ENCODE measurements at places on chromosomes 5 and 9.

DNA sequence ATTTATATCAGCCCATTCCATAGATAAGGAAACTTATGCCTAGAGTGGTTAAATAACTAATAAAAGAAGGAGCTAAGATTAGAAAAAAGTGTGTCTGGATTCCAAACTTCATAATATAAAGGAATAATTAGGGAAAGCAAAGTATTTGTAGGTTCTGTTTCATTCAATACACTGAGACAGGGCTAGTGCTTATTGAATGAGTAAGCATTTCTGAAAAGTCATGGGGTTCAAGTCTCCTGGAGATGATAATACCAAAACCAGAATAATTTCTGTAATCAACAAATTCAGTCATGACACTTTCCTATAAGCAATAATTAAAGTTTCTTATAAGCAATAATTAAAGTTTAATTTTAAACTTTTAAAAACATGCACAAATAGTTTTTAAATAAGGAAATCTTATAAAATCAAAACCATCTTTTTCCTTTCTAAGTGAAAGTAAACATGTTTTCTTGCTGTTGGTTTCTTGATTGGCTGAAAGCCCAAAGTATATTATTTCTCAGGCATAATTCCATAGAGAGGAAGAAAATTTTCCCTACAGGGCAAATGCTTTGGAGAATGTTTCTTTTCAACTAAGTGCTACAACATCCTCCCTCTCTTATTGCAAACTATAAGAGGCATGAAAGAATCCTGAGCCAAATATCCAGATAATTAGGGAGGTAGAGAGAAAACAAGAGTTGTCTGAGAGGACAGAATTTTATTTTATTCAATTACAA, 510.2 kb downstream of the PRELID2 start:
- no peak for DNase-seq

- no peak for DNase-seq
Observed at GRCh38 chr5:144421411-144421810, 250.7 kb downstream of the KCTD16 start.

DNA sequence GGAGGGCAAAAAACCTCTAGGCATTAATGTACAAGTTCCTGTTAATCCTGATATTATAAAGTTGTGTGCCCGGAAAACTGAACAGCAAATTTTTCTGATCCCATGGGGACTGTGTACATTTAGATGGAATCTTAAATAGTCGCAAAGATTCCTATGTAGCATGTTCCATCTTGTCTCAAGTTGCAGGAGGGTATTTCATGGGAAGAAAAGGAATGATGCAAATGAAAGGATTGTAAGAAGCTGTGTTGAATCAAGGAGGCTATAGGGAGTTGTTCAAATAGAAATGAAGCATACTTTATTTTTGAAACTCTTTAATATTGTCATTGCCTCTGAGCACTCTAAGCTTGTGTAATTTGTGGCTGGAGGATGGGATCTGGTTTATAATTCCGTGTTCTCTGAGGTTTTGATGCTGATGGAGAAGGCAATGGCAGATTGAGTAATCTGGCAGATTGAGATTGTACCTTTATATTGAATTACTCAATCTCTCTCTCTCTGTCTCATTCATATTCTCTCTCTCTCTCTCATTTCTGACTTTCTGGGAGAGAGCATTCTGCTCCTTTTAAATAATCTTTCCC, 288.5 kb downstream of the OSTF1 start:
- DNase-seq = no peak

GRCh38 chr5:143201589-143201988, 201.9 kb downstream of the NR3C1 start:
- no peak for DNase-seq

- DNase-seq = no peak
Observed at GRCh38 chr9:99602854-99603253, 218.8 kb upstream of the NR4A3 start.

- DNase-seq = no peak
Observed at GRCh38 chr5:73950441-73950873, 324.5 kb downstream of the ARHGEF28 start.

DNA sequence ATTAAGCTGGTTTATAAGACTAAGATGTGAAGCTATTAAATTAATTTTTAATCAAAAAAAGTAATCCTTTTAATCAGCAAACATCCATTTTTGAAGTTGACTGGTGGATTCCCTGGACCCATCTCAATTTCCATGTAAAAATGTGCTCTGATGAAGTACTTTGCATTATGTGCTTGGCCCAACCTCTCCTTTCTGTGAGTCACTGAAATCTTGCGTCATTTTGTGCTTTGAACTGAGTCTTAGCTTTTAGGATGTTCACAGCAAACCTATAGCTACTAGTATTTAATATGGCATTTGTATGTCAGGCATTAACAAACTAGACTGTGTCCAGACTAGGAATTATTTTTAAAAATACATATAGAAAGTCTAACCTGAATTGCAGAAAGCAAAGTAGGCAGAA, 55.0 kb upstream of the CDH12 start:
- no peak for DNase-seq

GRCh38 chr9:81754245-81754644, 64.9 kb upstream of the TLE1 start:
- no peak for DNase-seq

- no peak for DNase-seq
Observed at GRCh38 chr5:53642061-53642460, 81.6 kb downstream of the NDUFS4 start.

GRCh38 chr9:133396952-133397351, 20.8 kb downstream of the STKLD1 start:
- DNase-seq = no peak

GRCh38 chr9:20980832-20981455, 50.5 kb downstream of the HACD4 start:
- DNase-seq = no peak

DNA sequence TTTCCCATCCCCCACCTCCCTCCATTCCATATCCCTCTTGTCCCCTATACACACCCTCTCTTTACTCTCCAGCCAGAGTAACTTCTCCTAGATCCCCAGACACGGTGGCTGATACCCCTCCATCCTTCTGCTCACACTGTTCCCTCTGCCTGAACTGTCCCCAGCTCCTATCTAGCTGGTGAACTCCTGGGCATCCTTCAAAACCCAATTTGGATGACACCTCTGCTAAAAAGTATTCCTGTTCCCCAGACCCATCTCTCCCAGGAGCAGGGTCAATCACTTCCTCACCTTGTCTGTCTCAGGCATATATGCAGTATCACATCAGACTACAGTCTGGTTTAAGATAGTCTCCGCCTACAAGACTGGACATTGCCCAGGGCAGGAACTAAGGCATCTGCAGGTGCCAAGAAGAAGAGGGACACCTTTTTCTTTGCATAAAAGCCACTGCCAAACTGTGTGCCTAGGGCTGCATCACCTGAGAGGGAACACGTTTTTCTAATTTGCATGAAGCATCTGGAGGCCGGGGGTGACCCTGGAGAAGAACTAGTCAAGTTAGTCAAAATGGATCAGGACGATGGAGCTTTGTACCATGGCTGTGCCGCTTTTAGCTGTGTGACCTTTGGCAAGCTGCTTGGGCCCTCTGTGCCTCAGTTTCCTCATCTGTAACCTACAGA, 27.1 kb downstream of the NR5A1 start:
- DNase-seq = no peak

DNA sequence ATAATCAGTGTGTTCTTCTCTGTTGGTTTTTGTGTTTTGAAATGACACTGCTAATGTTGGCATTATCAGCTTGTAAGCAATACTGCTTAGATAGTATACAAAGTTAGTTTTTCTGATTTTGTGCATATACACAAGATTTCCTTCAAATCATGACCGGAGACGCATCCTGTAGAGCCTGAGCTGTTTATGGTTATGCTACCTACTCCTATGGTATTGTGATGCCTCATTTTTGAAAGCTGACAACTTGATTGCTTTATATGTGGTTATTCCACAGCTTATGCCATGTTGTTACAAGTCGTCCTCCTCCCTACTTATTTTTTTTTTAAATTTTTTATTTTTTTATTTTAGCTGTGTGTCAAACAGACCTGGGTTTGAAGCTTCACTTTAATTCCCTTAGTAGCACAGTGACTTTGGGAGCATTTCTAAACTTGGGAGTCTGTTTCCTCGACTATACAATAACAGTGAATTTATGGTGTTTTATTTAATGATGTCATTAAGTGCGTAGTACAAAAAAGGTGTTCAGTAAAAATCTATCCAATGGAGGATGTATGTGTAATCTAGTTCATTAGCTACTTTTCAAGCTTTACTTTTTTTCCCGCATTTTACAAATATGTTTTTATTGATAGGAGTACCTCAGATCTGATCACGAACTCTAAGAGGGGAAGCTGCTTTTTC, 59.5 kb downstream of the PARP8 start:
- DNase-seq = no peak

DNA sequence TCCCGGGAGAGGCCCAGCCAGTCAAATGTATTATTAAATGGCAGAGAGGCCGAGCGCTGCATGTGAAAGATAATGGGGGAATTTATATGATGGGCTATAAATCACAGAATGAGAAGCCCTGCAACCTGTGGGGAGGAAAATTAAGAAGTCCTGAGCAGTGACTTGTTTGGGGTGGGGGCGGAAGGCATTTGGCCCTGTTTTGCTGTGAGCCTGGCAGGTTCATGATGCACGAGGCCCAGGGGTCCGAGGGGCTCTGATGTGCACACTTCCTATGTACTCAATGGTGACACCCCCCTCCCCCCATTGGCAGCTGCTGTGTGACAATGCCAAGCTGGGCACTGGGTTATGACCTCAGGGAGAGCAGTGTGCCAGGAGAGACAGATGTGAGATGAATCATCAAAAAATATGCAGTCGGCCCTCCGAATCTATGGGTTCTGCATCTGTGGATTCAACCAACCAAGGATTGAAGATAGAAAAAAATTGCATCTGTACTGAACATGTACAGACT, 13.7 kb upstream of the DAB2IP start:
- DNase-seq = no peak

DNA sequence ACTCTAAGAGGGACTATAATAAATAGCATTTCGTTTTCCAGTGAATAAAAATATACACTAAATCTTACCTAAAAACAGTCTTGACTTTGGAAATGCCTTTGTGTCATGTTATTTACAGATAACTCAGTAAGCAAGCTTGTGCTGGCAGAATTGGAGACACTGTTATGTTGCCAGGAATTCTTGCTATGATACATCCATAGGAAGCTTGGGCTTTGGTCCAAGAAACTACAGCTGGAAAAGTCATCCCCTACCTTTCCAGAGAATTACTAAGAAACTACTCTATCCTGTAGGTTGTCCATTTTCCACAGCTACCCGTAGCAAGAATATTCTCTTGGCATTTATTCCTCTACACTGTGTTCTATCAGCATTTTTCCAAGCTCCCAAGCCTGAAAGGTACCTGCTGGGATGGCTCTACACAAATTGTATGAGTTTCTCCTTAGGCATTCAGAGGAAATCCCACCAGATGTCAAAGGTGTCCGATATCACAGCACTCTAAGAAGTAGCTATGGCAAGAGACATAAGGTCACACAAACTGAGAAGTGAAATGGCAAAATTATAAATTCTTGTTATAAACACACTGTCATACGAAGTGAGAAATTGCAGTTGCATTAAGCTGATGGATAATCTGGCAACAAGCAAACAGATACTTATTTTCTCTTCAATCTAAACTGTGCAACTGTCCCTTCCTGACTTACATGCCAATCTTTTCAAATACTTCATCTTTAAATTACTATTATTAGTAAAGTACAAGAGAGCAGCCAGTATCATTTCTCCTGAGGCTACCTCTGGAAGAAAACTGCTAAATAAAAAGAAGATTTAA, 68.5 kb downstream of the MCTP1 start:
- DNase-seq = no peak

DNA sequence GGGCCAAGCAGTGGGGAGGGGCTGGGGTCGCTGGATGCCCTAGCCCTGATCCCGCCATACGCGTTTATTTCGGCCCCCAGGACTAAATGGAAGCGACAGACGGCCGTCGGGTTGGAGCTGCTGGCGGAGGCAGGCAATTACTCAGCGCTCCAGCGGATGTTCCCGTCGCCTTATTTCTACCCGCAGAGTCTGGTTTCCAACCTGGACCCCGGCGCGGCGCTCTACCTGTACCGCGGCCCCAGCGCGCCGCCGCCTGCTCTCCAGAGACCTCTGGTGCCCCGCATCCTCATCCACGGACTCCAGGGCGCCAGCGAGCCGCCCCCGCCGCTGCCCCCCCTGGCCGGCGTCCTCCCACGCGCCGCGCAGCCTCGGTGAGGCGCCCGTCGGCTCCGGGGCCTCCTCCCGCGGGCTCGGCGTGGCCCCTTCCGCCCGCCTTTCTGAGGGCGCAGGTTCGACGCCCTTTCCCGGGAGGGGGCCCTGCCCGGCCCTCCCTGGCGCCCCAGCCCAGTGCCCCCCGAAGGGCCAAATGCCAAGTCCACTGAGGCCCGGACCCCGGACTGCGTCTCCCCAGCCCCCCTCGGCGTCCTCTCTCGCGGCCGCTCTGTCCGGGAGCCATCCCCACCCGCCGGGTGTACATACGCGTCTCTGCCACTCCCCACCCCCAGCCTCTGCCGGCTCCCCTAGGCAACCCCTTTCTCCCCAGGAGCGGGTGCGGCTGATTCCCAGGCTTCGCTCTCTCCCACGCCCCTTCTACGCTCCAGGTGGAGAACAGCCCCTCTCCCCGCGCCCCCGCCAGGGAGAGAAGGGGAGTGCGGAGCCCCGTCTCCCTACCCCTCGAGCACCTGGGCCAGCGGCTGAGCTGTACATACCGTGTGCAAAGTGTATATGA, 7.0 kb downstream of the BARHL1 start:
- DNase-seq = no peak

- no peak for DNase-seq
Observed at GRCh38 chr9:133170716-133171115, 7.0 kb upstream of the GBGT1 start.

- DNase-seq = no peak
Observed at GRCh38 chr5:129658801-129659200, 89.1 kb upstream of the MINAR2 start.

- DNase-seq = no peak
Observed at GRCh38 chr5:168172760-168173223, 118.7 kb upstream of the WWC1 start.

DNA sequence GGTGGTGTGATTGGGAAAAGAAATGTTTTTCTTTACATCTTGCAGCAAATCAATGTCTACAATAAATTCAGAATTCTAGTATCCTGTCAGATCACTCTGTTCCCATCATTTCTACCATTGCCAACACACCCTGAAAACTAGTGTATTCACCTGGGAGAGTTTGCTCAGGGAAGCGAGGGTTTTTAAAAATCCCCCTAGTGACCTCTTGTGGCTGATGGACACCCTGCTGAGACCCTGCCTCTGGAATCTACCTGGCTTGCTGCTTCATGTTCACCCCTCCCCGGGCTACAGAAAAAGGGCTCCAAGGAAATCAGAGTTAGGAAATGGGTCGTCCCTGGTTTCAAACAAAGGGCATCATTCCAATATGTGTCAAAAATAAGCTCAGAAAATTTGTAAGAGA, 21.4 kb upstream of the ALDOB start:
- DNase-seq = no peak

- no peak for DNase-seq
Observed at GRCh38 chr9:19699756-19700155, 89.1 kb downstream of the SLC24A2 start.
